ENCODE measurements at places on chromosomes 3 and 15.
A peak's percentile ranks its signal among the peaks of the same experiment; 100 is the strongest.

GRCh38 chr3:13419505-13420044, 547 bp downstream of the NUP210 start:
- DNase-seq = peak; percentile 30

DNA sequence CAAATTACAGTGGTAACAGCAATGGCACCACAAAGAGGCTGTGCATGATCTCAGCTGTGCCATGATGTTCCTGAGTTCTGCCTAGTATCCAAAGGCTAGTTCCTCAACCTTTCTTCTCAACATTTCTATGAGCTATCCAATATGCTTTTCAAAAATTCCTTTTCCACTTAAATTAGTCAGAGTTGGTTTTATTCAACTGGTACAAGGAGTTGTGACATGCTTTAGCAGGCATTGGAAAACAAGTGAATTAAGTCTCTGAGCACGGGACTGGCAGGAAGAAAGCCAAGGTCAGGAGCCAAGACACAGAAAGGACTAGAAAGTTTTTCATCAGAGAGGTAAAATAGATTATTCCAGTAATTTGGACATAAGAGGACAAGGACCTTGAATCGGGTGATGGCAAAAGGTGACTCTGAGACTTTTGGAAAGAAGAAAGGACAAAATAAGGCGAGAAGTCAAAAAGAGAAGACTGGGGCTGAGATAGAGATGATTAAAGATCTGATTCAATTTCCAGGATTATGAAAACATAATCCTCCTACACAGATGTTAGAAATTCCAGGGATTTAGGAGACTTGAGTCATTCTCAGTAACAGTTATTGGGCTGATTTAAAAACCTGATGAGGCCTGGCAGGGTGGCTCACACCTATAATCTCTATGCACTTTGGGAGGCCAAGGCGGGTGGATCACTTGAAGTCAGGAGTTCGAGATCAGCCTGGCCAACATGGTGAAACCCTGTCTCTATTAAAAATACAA, 36.1 kb downstream of the PBRM1 start:
- DNase-seq = no peak

DNA sequence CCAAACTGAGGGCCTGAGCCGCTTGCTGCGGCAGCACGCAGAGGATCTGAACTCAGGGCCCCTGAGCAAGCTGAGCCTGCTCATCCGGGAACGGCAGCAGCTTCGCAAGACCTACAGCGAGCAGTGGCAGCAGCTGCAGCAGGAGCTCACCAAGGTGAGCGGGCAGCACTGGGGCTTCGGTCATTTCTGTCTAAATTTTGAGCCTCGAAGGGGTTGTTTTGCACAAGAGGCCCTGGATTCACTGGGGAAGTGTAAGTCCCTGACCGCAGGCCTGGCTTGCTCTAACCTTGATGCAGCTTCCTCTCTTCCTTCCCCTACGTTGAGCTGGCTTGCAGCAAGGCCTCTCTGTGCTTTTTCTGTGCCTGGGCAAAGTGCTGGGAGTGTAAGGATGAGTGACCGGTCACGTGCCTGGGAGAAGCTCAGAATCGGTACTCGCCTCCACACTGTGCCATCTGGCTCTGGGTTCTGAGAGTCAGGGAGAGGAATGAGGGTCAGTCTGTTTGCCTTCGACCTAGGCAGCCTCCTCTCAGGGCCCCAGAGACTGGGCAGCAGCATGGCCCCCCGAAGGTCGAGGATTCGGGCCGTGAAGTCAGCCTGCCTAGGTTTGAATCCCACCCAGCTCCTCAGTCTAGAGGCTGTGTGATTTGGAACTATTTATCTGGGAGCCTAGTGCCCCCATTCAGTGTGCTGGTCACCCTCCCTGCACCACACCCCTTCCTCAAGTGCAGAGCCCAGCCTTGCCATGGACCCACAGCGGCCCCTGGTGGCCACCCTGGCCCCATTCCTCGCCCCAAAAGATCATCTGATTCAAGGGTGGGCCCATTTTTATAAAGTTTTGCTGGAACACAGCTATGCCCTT, 1.4 kb downstream of the FES start:
- peak; percentile 74 for DNase-seq

DNA sequence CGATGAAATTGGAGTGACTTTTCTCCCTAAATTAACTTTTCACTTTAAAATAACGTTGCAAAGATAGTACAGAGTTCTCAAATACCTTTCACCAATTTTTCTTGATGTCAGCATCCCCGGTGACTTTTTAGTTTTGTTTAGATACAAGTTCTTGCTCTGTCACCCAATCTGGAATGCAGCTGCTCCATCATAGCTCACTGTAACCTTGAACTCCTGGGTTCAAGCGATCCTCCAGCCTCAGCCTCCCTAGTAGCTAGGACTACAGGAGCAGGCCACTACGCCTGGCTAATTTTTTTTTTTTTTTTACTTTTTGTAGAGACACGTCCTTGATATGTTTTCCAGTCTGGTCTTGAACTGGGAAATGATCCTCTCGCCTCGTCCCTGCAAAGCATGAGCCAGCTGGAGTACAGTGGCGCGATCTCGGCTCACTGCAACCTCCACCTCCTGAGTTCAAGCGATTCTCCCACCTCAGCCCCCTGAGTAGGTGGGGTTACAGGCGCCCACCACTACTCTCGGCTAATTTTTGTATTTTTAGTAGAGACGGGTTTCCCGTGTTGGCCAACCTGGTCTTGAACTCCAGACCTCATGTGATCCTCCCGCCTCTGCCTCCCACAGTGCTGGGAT, 747 bp downstream of the NSUN3 start:
- DNase-seq = no peak

GRCh38 chr3:140630866-140631265, 47.0 kb upstream of the TRIM42 start:
- no peak for DNase-seq

GRCh38 chr15:60074181-60074885, 70.2 kb downstream of the FOXB1 start:
- DNase-seq = no peak

GRCh38 chr15:39885099-39885777, 34.8 kb downstream of the GPR176 start:
- DNase-seq = no peak

- DNase-seq = no peak
Observed at GRCh38 chr3:197542741-197543454, 12.9 kb downstream of the BDH1 start.

DNA sequence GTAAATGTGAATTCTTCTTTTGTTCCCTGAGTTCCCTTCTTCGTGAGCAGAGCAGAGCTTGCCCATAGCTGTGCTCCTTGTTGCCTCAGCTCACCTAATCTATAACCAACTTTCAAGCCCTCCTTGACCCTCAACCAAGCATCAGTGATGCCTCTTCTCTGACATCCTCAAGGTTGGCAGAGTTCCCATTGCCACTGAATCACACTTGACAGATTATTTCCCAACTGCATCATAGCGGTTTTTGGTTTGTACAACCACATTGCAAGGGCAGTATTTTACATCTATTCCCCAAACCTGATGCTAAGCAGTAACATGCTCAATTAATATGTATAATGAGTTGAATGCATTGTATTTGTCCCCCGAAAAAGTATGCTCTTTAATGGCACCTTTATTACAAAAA, 133.0 kb upstream of the SNTN start:
- DNase-seq = no peak

- DNase-seq = no peak
Observed at GRCh38 chr3:188266562-188267274, 112.8 kb downstream of the LPP start.
